ENCODE measurements at places on chromosomes 16 and 17.

DNA sequence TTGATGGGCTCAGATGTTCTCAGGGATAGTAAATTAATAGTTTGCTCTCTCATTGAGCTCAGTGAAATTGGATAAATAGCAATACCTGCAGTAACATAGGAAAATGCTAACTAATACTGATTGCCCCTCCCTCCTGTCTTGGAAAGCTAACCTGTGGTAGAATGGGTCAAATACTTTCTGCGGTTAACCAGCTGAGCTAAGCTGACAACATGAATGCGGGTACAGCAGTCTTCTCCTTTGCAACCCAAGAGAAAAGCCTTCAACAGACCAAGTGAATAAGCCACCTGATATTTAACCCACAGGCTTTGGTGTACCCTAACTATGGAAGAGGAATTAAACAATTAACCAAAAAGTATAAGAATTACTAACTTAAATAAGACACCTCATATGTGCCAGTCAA is 408.3 kb upstream of the MAF start:
- no peak for DNase-seq

DNA sequence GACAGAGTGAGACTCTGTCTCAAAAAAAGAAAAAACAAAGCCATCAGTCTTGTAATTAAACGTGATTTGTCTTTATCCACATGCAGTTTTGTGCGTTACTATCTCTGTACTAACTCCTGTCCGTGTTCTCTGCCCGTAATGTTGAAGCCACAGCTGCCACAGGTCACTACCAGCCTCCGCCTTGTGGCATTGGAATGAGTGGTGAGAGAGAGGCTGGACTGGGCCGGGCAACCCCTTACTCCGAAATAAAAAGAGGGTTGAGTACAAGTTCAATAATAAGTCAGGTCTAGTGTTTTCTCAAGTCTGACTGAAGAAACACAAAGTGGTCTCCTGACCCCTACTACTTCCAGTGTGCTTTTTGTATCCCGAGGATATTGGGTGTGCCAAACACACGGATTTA is 5.4 kb downstream of the DNAJA3 start:
- DNase-seq: no peak

GRCh38 chr16:65837464-65837863 is 529.0 kb upstream of the CDH5 start:
- no peak for DNase-seq

DNA sequence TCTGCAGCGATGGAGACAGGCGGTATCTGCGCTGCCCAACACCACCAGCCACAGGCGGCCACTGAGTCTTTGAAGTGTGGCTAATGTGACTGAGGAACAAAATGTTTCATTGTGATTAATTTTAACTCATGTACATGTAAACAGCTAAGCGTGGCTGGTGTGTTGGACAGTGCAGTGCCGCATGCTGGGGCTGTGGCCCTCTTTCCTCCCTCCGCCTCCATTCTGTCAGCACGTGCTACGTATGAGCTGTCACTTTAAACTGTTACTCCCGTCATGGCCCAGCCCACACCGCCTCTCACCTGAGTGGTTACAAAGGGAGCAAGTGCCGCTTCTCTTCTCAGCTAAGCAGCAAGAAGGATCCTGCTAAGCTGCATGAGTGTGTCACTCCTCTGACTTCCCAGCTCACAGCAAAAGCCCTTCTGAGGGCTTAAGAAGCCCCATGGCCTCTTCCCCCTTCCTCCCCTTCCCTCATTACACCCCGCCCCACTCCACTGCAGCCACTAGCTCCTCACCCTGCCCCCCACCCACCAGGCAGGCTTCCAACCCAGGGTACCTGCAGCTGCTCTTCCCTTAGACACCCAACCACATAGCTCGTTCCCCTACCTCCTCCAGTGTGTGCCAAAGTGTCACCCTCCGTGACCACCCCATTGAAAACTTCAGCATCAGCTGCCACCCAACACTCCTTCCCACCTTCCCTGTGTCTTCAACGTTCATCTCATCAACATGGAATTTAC is 15.0 kb downstream of the HASPIN start:
- peak; percentile 80 for DNase-seq

- DNase-seq: peak; percentile 89
Observed at GRCh38 chr16:4319454-4320421, 3.9 kb downstream of the GLIS2 start.

DNA sequence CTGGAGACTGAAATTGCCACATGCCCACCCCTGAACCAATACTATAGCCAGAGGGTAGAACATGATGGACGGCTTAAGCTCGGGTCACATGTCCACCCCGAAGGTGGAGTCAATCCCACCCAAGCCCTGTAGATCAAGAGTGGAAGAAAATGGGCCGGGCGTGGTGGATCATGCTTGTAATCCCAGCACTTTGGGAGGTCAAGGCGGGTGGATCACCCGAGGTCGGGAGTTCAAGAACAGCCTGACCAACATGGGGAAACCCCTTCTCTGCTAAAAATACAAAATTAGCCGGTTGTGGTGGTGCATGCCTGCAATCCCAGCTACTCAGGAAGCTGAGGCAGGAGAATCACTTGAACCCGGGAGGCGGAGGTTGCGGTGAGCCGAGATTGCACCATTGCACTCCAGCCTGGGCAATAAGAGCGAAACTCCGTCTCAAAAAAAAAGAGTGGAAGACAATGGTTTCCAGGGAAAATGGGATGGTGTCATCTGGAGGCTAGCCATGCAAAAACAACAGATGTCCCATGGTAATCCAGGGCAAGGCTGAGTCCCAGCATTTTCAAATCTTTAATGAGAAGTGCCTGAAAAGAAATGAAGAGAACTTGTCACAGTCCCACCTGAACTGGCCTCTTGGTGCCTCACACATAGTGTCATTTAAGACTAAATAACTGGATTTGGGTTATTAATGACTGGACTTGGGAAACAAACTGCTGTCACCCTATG is 30.1 kb downstream of the CD300LF start:
- DNase-seq: no peak

- no peak for DNase-seq
Observed at GRCh38 chr16:65688301-65688700, 566.4 kb upstream of the CDH11 start.

DNA sequence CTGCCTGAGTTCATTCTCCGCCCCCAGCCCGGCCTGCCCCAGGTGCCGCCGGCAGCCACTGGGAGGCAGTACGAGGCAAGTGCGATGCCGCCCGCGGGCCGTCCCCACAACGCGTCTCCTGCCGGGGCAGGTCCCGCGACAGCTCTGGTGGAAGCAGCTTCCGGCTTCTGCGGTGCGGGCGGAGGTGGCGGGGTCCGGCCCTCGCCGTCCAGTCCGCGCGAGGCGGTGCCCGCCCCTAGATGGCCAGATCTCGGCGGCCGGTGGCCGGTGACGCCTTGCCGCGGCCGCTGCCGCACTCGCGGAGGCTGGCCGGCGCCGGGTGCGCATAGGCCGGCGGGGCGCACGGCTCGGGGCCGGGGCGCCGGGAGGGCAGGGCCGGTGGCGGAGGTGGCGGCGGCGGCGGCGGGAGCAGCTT is 1.8 kb downstream of the GJD3 start:
- peak; percentile 90 for DNase-seq

- DNase-seq: no peak
Observed at GRCh38 chr17:3911271-3912053, 4.8 kb downstream of the P2RX1 start.

DNA sequence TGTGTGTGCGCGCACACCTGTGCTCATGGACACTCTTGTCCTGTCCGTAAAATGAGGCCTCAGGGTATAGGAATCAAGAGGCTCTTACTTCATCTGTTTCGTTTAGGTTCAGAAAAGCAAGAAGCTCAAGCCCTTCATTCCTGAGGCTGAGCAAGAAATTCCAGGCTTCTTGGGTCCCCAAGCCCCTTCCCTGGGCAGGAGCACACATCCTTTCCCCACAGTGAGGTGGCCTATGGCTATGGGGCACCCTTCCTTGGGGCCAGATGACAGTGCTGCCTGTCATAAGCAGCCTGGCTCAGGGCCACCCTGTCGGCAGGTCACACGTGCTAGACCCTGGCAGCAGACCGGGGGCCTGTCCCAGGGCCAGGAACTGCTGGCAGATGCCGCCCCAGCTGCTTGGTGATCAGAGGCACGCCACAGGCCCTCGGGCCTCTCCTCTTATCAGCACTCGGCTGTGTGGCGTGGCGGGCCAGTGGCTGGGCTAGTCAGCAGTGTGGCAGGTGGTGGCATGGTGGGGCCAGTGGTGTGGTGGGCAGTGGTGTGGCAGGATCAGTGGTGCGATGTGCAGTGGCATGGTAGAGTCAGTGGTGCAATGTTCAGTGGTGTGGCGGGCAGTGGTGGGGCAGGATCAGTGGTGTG is 50.2 kb downstream of the NKD1 start:
- DNase-seq: no peak

DNA sequence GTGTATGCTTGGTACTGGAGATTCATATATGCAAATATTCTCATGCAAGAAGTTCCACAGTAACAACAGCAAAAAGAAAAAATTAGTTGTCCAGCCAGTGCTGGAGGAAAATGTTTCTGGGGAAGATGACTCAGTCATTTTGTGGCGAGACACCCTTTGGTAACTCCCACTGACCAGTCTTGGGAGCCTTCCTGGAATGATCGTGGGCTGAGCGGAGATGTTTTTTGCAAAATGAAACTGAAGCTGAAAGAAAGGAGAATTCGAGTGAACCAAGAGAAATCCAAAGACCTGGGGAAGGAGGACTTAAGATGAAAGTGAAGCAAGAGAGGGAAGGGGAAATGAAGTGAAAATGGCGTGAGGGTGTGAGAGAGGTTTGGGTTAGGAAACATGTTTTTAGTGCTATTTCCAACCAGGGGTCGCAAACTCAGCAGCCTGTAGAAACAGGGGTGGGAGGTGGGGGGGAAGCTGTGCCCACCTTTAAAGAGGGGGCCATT is 5.2 kb downstream of the ITPRIPL2 start:
- peak; percentile 61 for DNase-seq

GRCh38 chr16:13377143-13377542 is 475.7 kb downstream of the SHISA9 start:
- DNase-seq: no peak

DNA sequence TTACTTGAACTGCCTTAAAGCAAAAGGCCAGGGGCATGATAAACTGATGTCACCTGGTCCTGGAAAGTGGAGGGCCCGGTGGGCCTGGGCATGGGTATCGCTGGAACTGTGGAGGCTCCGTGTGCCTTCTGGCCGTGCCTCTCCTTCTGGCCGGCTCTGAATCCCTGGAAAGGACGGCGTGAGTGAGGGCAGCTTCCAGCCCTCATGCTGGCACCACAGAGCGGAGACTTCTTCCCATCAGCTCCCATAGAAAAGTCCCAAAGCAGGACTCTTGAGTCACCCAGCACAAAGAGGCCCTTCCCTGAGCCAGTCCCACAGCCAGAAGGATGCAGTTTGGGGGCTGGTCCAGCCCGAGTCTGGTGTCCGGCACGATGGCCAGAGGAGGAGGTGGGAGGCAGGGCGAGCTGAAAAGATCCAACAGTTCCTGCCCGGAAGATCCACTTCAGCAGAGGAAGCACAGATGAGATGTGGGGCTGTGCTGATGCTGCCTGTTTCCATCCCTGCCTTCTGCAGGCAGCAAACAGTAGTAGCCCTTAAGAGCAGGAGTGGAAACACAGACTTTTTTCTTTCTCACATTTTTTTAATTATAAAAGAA is 7.8 kb downstream of the GAA start:
- no peak for DNase-seq

GRCh38 chr17:68657166-68657565 is 56.0 kb upstream of the FAM20A start:
- no peak for DNase-seq

DNA sequence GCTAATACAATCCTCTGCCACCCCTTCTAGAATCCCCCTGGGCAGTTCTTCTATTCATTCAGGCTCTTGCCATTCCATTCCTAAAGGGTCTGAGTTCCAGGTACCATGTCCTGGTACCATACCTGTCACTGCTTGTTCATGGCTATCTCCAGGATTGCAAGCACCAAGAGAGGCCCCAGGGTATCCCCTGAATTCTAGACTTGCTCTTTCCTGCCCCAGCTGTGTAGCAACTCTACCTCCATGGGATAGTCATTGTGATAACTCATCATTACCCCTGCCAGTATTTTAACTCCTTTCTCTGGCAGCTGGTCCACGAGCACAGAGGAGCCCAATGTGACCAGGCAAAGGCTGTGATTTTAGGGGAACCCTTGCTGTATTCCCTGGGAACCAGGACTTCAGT is 143.7 kb upstream of the CDH5 start:
- DNase-seq: no peak

- no peak for DNase-seq
Observed at GRCh38 chr17:2894782-2895181, 98.5 kb downstream of the RAP1GAP2 start.

- DNase-seq: peak; percentile 41
Observed at GRCh38 chr17:77330602-77331081, 189.9 kb downstream of the SEC14L1 start.

- no peak for DNase-seq
Observed at GRCh38 chr17:80204626-80205468, 15.3 kb downstream of the SGSH start.

GRCh38 chr16:23535901-23536300 is 21.2 kb downstream of the EARS2 start:
- no peak for DNase-seq

GRCh38 chr17:79775632-79776031 is 2.3 kb upstream of the CBX2 start:
- no peak for DNase-seq

GRCh38 chr17:73061161-73061560 is 31.3 kb downstream of the SLC39A11 start:
- no peak for DNase-seq

GRCh38 chr17:69734656-69735055 is 320.2 kb downstream of the MAP2K6 start:
- no peak for DNase-seq

DNA sequence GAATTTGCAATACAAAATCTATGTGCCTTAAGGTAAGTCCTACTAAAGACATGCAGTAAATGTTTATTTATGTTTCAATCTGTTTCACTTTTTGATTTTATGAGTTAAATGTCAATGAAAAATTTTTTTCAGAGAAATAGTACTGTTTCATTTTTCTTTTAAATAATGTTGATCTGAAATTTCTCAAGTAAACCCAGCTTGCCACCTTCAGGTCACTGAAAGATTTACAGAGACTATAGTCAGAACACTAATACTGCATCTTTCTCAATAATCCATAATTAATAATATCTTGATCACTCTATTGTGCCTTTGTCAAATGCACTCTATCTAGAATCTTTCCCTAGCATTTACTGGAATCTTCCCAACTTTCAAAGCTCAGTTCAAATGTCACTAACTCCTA is 6.5 kb upstream of the DHX40 start:
- no peak for DNase-seq

Measured in activated CD8-positive, alpha-beta memory T cell treated with anti-CD3 and anti-CD28 coated beads, Interleukin-2, amount 10 ng/mL, durations not matched to agents 7 days and 5 days (primary cell).